ENCODE measurements at places on chromosomes 7 and 10.

- no peak for DNase-seq
These were observed 9.3 kb downstream of the CROT start for GRCh38 chr7:87354749-87355148.

DNA sequence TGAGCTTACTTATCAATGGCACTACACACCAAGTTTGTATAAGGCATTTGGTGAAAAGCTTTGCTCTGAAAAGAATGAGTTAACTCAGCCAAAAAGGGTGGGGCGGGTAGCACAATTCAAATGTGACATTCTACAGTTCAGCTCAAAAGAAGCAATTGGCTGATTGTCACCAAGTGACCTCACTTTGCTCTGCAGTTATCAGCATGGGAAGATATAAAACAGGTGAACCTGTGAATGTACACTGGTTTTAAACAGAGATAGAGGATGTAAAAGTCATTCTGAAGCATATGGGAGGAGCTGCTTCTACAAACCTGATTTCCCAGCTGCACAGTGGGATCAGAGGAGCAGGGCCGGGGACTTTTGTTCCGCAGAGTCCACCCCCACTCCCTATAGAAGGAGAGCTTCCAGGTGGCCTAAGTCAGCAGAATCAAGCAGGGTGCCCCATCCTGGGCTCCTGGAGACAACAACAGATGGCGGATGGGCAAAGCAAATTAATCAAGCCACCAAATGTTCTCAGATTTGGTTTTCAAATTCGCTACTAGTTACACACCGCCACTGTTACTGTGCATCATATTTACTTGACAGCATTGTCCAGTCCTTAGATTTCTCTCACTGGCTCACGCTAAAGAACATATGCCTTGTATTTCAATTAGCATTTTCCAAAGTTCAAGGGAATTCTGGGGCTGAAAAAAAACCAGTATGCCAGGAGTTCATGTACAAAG lies 27.5 kb upstream of the NPVF start:
- no peak for DNase-seq

DNA sequence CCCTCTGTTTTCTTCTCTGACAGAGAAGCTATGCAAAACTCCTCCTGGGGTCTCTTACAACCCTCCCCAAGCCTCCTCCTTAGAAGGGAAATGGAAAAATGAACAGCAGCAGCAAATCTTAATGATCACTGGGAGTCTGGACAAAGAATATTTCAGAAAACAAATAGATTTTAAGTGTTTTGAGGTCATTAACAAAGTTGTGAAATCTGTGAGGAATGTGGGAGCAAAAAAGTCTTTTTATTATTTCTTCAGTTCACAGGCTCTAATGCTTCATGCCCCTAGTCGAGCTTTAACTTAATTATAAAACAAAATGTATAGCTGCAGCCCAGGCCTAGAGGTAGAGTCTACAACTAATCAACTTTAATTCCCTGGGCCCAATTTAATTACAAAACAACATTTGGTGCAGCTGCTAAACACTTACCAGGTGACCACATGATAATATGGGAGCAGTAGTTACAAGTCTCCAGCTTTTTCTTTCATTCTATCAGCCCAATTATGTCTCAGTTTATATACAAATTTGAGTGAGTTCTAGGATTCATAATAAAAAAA lies 293.2 kb downstream of the THSD7A start:
- no peak for DNase-seq

GRCh38 chr10:15642095-15642494 lies 77.6 kb downstream of the ITGA8 start:
- DNase-seq: no peak

- DNase-seq: no peak
These were observed 17.7 kb downstream of the ADAM8 start for GRCh38 chr10:133258818-133259601.

Data from GM19239 (cell line).